NB4 (cell line): ENCODE measurements at places on chromosomes 2 and 18.
A peak's percentile ranks its signal among the peaks of the same experiment; 100 is the strongest.

DNA sequence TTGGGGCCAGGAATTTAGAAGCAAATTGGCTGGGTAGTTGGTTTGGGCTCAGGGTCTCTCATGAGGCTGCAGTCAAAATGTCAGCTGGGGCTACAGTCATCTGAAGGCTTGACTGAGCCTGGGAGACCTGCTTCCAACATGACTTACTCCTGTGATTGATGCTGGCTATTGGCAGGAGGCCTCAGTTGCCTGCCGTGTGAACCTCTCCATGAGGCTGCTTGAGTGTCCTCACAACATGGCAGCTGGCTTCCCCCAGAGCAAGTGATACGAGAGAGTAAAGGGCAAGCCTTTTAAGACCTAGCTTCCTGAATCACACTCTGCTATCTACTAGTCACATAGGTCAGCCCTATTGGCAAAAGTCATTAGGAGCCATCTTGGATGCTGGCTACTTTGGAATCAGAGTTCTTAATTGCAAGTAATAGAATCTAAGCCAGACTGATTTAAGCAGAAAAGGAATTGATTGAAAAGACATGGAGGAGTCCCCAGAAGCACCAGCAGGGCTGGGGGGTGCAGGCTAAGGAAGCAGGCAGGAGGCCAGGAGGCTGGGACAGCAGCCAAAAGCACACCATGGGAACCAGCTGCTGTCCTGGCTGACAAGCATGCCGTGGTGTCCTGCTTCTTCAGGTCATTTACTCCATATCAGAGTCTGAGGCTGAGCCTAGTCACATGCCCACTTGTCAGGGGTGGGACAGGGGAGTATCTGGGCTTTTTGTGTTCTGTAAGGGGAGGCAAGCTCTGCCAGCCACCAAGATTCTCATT, 7.8 kb upstream of the GIGYF2 start:
- no peak for DNase-seq

DNA sequence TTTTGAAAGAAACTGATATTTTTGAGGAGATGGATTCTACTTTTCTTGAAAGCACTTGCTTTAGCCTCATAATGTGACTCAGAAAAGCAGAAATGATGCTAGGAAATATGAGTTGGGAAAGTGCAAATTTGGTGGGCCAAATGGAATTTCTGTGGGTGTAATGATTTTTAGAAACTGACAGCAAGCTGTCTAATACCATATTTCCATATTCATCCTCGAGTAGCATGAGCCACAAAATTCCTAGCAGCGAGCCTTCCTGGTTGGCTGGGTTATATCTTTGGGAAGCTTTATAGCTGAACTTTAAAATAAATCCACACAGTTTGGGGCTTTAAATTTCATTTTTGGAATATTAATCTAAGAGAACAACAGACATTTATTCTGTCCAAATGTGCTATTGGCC, 190.0 kb downstream of the DSC3 start:
- DNase-seq, result no peak

DNA sequence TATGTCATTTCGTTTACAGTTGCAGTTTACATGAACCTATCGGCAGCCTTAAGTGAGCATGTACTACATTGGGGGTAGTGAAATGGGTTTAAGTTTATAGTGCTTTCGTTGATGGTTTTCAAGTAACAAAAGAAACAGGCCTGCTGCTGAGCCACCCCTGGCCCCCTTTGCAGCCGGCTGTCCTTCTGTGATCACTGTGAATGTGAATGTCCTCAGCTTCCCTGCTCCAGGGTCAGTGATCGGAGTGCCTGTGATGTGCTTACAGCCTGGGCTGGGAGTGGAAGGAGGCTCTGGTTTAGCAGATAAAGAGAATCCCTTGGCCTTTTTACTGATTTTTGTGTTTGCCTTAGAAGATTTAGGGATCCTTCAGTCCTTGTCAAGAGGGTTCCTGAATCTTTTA, 154.2 kb downstream of the FAM210A start:
- no peak for DNase-seq

DNA sequence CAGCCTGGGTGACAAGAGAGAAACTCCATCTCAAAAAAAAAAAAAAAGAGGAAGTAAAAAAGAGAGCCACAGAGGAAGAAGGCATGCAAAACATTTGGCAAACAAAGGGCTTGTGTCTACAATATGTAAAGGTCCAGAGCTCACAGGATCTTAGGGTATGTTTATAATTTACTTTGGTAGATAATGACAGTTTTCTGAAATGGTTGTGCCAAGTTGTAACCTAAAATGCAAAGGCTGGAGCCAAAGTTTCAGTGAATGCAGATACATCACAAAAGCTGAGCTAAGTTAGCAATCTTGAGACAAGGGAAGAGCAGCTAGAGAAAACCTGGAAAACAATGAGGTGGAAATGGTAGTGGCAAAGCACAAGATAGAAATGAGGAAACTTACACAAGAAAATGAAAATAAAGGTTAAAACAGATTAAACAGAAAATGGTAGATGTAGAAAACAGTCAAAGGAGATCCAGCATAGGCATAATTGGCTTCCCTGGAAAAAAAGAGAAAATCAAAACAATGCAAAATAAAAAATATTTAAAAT, 77.5 kb upstream of the HK2 start:
- DNase-seq, result peak; percentile 53

DNA sequence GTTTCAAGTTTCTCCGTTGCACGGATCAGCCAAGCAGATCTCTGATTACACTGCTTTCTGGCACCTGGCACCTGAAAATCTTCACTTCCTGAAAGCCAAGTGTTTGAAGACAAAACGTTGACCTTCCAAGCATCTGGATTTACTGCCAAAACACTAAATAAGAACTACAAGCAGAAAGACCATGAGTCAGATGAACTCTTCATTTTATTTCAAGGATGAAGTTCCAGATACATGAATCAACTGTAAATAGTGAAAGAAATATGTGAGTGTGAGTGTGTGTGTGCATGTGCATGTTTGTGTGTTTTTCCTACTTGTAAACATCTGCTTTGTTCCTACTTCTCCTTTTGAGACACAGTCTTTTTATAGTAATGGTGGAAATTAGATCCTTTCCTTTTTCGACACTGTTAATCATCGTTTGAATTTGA, 60.0 kb upstream of the DTNA start:
- peak; percentile 23 for DNase-seq

DNA sequence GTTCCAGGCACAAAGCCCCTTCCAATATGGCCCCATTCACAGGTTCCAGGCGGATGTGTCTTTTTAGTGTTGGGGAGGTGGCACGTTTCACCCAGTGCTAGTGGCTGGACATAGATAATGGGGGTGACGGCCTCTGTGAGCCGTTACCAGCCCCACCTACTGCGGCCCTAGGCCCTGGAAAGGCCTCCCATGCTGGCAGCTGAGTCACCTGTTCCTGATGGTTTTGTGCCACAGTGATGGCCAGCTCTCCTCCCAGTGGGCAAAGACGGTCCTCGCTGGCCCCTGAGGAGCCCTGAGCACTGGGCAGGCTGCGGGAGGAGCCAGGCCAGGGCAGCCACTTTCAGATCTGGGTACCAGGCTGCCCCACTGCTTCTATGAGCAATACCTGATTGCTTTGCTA, 40.0 kb upstream of the GPC1 start:
- no peak for DNase-seq

DNA sequence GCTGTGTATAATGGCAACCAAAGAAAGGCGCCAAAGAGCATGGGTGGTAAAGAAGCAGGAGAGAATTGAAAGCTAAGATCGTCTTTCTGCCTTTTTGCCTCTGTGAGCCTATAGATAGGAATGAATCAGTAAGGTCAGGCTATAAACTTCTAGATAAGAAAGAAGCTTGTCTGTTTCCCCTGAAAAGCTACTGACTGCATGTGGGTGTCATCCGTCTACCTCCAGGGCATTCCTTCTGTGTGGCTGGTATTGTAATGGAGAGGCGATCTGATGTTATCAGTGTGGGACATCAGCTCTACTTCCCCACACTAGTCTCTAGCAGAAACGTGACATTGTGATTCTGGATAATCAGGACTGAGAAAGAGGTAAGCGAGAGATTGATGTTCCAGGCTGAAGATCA, 63.4 kb upstream of the PLA2R1 start:
- DNase-seq, result no peak

GRCh38 chr2:221272729-221273128, 299.4 kb downstream of the EPHA4 start:
- no peak for DNase-seq

DNA sequence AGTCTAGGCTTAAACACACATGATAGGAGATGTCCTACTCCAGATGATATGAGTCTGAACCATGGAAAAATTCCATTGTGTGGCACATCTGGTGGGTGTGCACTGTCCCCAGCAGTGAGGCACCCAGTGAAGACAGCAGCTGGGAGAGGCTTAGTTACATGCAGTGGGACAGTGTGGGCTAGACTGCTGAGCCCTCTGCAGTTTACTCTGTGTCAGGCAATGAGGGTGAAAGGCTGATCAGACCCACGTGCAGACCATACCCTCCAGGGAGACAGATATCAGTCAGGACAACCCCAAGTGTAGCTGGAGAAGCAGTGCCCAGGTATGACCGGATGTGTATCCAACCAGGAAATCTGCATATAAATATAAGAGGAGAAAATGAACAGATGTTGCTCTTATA, 13.4 kb downstream of the IL37 start:
- no peak for DNase-seq

DNA sequence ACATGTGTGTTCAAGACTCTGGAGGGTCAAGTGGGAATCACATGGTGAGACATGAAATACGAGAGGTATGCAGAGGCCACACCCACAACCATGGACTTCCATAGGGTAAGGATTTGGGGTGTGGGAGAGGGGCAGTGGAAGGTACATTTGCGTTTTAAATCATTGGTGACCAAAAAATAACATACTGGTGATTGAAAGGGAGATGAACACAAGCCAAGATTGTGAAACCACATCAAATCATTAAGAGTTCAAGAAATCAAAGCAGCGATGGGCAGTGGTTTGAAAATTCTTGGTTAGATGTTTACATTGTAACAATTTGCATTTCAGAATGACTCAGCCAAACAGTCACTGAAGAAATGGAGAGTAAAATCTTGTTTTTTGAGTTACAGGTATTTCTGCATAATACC, 1.9 kb upstream of the CABYR start:
- DNase-seq, result no peak

DNA sequence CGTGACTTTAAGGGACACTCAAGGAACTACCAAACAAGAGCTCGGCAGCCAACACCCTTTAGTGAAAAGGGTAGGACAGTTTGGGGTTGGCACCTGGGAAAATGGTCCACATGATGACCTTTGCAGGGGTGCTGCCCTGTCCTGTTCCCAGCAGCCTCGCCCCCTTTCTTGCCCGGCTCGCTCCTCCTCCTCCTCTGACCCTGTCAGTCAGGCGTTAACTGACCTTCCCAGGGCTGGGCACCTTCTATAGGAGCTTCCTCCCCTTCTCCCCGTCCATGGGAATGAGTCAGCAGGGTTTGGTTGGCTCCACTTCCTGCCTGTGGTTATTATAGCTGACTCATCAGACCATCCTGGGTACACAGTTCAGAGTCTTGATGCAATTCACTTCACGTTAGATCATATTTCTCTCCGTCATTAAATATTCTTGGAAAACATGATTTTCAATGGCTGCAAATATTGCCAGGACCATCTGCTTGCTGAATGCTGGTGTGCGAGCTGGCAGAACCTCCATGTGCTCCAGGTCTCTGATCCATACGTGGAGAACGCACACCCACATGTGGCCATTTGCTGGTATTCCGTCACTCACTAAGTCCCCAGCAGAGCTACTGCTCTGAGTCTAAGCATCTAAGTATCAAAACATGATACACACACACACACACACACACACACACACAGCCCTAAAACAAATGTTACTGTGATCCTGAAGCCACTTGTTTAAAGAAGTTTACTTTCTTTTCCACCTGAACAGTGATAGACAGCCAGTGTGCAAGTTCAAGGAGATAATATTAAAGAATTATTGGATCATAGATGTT, 185.0 kb downstream of the ANAPC1 start:
- DNase-seq, result peak; percentile 98

DNA sequence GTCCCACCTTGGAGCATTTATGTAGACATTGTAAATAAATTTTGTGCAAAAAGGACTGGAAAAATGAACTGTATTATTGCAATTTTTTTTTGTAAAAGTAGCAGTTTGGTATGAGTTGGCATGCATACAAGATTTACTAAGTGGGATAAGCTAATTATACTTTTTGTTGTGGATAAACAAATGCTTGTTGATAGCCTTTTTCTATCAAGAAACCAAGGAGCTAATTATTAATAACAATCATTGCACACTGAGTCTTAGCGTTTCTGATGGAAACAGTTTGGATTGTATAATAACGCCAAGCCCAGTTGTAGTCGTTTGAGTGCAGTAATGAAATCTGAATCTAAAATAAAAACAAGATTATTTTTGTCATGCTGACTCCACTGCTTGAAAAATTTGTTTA, 137.5 kb downstream of the MEIS1 start:
- no peak for DNase-seq

- peak; percentile 39 for DNase-seq
Observed at GRCh38 chr2:237967463-237967951, 693 bp downstream of the UBE2F start.
